ENCODE measurements at places on chromosomes 2 and 18.
A peak's percentile ranks its signal among the peaks of the same experiment; 100 is the strongest.

GRCh38 chr18:9392726-9393125, 58.2 kb downstream of the TWSG1 start:
- peak; percentile 7 for DNase-seq

DNA sequence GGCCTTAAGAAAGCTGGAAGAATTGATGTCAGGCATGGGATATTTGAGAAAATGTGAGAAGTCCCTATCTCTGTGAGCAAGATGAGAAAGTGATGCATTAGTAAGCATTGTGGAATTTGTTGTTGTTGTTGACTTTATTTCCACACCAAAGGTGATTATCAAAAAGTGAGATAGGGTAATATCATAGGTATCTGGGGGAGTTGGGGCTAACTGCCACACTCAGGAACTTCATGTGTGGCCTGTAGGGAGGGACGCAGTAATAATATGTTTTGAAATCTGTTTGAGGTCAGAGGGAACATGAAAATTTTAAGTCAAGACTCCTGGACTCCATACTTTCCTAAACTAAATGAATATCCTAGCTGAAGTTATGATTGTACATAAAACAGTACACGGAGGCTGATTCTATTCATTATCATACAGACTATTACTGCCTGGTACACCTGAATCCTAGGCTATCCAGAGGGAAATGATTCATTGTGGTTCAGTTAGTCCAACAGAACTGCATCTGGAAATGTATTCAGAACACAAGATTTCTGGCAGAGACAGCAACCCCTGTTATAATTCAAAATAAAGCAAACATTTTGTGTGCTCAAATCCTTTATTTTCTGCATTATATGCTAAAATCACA, 304.8 kb downstream of the CPS1 start:
- DNase-seq, result no peak

GRCh38 chr2:6590442-6590841, 275.3 kb downstream of the CMPK2 start:
- no peak for DNase-seq

DNA sequence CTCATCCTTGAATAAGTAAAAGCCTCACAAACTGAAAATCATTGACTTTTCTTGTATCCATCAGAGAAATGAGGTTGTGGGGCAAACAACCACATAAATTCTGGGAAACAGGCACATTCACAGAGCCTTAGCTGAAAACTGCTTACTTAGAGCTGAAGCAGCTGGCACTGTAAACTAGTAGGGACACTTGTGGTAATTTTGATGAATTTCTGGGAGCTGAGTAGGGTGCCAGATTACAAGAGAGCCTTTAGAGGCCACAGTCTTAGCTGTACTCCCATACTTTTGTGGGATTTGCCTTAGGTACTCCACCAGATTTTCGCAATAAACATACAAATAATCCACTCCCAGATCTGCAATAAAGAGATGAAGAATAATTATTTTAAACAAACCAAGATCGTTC, 315.2 kb downstream of the TMX3 start:
- no peak for DNase-seq

- peak; percentile 23 for DNase-seq
Measured at GRCh38 chr2:197128897-197129296, 181.7 kb downstream of the ANKRD44 start.

GRCh38 chr2:71467180-71467815, 13.9 kb downstream of the DYSF start:
- no peak for DNase-seq

DNA sequence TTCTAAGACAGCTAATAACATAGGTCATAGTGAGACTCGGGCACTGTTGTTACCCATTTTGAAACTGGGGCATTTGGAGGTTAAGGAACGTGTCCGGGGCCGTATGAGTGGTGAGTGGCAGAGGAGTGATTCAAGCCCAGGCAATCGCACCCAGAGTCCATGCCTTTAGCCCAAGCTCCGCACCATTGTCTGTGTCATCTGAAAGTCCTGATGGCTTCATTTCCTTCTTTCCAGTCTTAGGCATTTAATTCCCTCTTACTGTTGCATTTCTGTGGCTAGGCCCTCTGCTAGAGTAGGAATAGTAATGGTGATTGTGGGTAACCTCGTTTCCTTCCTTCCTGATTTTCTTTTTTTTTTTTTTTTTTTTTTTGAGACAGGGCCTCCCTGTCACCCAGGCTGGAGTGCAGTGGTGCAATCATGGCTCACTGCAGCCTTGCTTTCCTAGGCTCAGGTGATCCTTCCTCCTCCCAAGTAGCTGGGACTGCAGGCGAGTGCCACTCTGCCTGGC, 49.8 kb upstream of the ASB1 start:
- DNase-seq, result no peak

- no peak for DNase-seq
Measured at GRCh38 chr18:394262-394986, 106.1 kb downstream of the COLEC12 start.

DNA sequence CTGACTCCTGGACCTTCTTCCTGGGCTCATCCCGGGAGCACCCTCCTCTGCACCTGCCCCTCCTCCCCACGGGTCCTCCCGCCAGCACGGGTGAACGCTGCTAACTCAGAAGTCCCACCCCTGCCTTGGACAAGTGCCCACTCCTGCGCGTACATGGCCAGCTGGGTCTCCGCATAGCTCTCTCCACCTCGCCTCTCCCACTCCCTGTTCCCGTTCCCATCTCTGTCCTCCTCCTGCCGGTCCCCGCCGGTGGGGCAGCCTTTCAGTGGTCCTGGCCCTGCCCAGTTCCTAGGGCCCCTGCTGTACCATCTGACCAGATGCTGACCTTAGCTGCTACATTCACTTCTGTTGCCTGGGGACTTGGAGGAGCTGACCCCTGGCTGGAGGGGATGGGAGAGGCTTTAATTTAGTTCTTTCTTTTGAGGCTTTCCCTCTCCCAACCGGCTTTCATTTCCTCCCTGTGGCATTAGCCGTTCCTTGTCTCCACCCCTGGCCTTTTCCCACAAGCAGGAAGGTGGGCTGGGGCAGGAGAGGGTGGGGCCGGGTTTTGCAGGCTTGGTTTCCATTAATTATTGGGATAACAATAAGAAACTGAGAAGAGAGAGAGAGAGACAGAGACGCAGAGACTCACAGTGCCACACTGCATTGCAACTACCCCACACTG, 136.1 kb downstream of the SH3BP4 start:
- DNase-seq, result peak; percentile 55

DNA sequence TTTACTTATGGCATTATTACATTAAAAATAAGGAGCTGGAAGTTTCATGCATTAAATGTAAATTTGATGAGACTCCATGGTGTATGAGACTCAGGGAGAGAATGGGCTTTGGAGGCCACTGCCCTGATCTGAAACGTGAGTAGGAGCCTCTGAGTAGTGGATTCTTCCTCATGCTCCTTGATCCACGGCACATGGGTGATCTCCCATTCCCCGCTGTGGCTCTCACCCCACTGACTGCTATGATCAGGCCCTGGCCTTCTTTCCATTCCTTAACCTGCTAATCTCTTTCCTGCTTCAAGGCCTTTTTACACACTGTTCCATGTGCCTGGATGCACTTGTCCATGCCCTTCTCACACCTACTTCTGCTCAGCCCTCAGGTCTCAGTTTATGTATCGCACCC, 68.4 kb downstream of the SMAD7 start:
- DNase-seq, result no peak

DNA sequence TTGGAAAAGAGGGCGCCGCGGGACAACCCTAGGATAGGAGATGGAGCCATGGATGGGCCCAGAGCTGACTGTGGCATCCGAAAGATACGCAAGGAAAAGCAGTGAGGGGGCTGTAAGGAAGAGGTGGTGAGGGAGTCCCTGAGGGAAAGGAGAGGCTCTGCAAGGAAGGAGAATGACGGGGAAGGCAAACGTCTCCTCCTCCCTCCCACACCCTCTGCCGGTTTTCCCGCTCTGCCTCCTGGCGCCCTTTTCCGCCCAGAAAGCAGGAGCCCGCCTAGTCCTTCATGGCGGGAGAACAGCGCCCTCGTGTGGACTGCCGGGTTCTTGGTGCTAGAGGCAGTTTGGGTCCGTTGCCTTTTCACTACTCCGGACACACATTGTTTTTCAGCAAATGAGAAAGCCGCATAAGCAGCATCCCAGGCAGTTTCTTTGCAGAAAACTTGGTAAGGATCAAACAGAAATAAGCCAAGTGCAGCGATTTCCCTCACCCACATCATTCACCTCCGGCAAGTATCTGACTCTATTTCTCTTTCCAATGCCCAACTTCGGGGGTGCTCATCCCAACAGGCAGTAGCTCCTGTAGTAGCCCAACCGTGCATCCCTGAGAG, 200.4 kb downstream of the INO80D start:
- DNase-seq, result peak; percentile 70

DNA sequence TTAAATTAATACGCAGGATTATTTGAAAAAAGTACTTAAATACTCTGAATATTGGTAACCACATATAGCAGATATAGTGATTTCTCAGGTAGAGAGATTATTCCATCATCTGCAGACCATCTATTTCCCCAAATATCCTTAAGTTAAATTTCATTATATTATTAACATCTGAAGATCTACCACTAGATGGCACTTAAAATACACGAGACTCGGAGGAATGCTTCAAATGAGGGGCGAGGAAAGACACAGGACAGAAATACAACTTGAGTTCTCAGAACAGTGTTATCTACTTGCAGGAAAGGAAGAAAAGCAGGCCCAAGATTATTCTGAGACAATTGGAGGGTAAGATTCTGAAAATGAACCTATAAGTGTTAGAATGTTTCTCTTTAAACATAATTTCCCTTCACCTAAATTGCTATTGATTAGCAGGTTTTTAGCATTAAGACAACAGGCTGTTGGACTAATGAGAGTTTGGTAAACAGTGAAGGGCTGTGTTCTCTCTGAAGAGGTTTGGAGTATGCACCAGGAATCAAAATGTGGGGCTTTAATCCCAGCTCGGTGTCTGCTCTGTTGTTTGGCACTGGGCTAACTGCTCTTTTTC, 76.9 kb upstream of the GCFC2 start:
- DNase-seq, result peak; percentile 32

GRCh38 chr2:37091873-37092272, 7.6 kb downstream of the GPATCH11 start:
- no peak for DNase-seq

DNA sequence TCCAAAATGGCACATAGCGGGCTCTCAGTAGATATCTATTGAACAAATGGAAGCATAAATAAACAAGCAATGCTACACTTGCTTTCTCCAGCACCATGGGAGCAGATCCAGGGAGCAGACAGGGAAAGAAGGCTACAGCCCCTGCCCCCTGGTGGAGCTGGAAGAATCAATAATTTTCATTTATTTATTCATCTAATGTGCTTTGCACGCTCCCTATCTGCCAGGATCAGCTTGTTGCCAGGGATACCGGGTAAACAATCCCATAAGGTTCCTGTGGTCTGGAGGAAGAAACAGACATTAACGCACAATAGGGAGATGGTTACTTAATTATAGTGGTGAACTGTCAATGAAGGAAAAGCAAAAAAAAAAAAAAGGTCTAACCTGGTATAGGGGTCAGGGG, 40.1 kb upstream of the CLASP1 start:
- peak; percentile 44 for DNase-seq

- DNase-seq, result no peak
Measured at GRCh38 chr2:69269330-69269729, 117.7 kb downstream of the GFPT1 start.

GRCh38 chr2:75142081-75142480, 57.2 kb downstream of the TACR1 start:
- peak; percentile 94 for DNase-seq

DNA sequence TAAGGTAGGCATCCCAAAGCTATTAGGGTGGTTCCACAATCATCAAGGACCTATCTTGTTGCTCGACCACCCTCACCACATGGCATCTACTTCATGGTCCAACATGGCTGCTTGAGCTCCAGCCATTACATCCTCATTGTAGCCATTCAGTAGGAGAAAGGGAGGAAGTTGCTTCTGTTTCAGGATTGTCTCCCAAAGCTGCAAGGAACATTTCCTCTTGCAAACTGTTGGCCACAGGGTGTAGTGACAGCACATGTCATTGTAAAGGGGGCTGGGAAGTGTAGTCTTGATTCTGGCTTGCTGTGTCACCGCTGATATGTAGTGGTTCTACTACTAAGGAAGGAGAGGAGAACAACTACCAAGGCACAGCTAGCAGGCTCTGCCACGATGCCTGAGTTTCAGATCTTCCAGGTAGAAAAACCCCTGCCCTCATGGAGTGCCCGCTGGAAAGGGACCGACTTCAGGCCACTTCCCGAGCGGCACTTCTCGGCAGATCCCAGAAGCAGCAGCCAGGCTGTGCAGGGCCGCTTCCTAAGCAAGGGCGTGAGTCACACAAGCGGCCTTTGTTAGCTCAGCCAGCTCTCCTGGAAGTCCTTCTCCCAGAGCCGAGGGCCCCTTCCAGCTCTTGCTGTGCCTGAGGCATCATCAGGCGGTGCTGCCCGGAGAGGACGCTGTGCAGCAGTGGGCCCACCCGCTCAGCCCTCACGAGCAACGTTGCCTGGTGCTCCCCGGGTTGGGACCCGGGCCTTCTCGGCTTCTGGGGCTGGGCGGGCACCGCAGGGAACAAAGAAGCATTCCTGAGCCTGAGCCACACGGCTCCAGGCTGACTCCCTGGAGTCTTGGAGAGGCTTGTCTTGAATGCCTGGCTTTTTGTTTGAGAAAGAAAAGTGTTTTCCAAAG, 58.2 kb downstream of the HS6ST1 start:
- DNase-seq, result peak; percentile 90

- no peak for DNase-seq
Measured at GRCh38 chr2:15220603-15221002, 340.5 kb downstream of the NBAS start.

DNA sequence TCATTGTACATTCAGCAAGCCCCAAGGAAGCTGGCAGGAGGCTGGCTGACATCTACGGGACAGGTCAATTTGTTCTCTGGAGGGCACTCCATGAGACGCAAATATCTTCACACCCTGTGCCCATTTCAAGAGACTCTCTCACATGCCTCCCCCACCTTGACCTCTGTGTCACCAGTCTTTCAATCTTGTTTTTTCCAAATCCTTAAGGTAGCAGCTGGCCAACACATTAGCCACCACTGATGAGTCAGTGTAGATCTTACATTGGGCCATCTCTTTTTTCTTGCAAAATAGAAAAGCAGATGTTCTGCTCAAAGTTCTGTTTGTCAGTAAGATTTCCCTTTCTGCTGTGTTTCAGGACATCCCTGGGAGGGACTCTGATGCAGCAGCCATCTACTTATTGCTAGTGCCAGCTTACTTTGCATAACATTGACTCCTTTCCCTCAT, 1.7 kb upstream of the DPP4 start:
- DNase-seq, result no peak

GRCh38 chr2:7411691-7412090, 494.5 kb downstream of the RNF144A start:
- no peak for DNase-seq

DNA sequence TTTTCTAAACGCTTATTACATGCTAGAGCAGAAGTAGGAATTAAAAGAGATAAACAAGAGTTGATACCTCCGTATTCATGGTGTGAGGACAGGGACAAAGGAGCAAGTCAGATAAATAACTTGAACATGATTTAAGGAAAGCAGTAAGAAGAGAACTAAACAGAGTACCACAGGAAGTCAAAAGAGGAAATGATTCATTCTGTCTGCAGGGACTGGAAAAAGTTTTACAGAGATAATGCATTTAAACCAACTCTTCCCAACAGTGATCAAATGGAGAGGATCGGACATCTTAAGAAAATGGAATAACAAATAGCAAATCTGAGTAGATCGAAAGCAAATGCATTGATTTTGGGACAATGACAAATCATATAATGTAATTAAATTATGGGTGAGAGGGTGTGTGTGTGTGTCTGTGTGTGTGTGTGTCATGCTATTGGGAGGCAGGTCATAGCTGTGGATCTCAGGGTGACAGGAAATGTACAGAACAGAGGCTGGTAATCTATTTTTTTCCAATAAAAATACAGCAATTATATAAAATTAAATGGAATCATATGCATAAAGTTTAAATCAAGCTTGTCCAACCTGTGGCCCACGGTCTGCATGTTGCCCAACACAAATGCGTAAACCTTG, 113.4 kb downstream of the MC4R start:
- DNase-seq, result peak; percentile 3
